ENCODE measurements at places on chromosomes 13 and 19.
A peak's percentile ranks its signal among the peaks of the same experiment; 100 is the strongest.

DNA sequence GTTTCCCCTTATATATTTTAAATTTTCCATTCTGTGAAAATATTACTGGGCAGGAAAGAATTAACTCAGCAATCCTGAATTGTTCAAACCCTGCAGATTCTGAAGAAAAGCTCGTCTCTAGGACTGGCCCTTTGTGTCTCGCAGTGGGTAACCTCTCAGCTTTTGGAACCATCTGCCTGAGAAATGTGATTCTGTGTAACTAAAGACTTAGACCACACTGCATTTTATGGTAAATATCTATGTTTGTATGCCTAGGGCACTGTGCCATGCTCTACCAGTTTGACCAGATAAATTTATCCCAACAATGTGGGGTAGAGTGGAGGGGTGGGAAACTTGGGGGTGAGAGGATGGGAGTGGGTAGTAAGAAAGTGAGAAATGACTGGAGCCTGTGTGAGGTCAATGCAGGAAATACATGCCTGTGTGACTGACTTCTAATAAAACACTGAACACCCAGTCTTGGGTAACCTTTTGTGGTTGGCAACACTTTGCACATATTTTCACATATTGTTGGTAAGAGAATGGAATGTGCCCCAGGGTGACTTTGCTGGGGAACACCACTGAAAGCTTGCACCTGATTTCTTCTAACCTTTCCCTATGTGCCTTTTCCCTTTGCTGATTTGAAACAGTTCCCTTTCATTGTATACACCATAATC, 1181.9 kb downstream of the OLFM4 start:
- no peak for DNase-seq

DNA sequence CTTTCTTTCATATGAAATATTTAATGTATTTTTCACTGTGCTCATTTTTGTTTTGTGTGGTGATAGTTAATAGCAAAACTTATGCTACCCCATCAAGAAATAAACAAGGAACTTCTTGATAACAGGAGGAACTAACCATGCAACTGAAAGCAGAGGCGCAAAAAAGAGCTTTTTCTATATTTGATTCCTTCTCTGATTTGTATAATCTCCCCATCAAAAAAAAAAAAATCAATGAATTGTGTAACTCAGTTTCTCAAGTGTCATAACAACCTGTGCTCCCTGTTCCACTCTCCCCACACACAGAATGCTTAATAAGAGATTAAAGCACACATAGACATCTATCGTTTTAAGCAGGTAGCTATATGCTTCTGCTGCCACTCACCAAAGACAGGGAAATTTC, 67.3 kb upstream of the MED4 start:
- DNase-seq: no peak

DNA sequence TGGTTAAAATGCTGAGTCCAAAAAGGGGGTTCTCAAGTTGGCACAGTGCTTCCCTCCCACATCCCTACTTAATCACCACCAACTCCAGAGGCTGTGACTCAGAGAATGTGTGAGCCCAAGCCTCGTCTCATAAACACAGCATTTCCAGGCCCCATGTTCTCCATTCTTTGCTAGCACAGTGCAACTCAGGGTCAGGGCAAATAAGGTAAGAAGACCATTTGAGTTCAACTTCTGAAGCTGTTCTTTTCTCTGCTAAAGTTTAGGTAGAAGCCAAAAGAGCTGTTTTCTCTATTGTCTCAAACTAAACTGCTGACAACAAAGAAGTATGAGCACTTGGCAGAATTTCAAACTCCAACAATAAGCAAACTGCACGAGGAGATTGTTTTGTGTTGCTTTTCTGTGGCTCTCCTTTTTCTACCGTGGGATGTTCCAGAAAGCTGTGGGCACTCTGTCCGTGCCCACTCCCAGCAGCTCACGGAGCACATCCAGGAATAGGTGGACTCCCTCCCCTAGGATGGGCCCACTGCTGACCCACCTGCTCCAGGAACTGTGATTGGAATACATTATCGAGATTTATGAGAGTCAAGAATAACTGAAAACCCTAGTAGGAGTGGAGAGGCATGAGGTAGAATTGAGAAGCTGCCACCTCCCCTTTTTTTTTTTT, 494.3 kb downstream of the COG6 start:
- DNase-seq: no peak

DNA sequence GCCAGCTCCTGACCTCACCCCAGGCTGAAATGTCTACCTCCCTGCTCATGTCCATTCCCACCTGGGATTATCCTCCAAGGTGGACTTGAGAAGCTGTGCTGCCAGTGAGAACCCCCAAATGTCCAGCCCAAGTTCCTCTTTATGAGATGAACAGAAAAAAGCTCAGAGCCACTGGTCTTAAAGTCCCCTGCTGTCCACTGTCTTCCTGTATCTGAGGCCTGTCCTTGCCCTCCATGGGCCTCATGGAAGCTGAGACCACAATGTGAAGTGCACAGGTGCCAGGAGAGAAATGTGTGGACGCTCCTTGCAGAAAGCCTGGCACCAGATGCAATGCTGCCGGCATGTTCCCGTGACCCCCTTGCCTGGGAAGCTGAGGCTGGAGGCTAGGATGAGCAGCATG, 3.3 kb upstream of the AMER2 start:
- DNase-seq: no peak

DNA sequence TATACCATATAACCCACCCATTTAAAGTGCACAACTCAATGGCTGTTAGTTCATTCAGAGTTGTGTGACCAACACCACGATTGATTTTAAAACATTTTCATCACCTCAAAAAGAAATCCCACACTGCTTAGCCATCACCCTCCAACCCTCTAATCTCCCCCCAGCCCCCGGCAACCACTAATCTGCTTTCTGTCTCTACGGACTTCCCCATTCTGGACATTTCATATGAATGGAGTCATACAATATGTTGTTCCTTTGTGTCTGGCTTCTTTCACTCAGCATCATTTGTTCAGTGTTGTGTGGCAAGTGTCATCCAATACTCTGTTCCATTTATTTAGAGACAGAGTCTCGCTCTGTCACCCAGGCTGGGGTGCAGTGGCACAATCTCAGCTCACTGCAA, 4.0 kb upstream of the PNMA8B start:
- no peak for DNase-seq

DNA sequence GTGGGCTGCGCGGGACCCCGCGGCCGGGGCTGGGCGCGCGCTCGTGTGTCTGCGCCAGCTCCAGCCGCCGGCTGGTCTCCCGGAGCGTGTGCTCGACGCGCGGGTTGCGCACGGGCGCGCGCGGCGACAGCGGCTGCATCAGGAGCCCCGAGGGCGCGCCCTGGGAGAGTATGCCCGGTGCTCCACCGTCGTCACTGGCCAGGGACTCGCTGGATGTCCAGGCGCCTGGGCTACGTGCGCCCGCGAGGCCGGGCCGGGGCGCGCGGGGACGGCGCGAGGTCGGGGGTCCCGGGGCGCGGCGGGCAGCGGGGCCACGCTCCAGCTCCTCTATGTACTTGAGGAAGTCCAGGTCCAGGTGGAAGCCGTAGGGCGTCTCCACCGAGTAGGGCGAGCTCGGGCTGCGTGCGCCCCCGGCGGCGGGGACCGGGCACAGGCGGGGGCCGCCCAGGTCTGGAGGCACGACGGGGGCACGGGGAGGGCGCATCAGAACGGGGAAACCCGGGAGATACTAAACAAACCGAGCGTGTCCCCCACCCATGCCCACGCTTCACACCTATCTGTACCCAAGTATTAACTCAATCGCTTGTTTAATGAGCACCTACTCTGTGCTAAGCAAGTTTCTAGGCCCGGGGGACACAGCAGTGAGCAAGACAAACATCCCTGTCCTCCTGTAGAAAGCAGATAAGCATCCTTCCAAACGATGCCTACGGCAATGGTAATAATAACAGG, 7.6 kb downstream of the KANK3 start:
- DNase-seq: no peak

DNA sequence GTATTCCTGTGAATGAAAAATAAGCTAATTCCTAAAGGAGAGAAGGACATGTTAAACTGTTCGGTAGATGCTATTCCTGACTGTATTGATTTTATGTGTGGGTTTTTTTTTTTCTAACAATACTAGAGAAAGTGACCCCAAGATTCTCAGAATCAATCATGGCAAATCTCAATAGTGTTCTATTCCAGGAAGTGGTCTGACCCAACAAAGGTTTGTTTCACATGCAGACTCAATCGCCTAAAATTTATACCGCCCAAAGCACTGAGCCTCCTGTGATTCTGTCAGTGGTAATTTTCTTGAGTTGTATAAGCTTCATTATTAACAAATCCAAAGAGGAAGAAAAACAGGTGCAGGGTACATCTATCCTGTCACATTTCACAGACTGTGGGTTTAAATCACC, 293.7 kb downstream of the SUCLA2 start:
- no peak for DNase-seq

GRCh38 chr19:46859637-46860124, 1.1 kb upstream of the ARHGAP35 start:
- DNase-seq: no peak

DNA sequence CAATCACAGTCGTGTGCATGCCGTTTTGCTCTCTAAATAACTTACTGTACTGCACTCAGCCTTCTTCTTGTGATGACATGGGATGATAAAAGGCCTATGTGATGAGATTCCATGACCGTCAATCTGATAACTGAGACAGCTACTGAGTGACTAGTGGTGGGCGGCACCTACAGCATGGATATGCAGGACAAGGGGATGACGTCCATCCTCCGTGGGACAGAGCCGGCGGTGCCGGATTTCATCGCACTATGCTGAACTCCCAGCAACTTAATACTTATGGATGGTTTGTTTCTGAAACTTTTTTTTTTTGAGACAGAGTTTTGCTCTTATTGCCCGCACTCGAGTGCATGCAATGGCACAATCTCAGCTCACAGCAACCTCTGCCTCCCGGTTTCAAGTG, 146.8 kb upstream of the TSHZ3 start:
- DNase-seq: no peak

DNA sequence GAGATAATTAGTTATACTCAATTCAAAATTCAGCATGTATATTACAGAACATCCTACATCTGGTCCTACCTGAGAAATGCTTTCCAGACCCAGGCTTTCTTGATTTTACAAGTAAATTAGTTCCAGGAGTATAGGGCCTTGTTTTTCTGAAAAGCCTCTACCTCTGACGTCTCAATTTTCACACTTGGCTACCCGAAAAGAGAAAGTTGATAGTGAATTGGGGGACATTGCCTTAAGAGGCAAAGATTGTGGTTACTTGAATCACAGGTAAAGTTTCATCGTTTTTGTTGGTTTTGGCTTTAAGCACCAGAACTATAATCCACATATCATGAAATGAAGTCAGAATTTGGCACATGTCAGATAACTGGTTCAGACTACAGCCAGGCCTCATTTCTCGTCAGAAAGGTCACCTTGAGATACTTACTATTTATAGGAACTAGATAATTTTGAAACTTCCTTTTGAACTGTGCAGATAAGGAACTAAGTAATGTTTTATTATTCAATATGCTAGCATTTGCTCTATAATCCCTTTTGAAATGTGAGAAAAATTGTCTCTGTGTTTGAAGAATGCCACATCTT, 30.8 kb downstream of the FAM124A start:
- DNase-seq: no peak

DNA sequence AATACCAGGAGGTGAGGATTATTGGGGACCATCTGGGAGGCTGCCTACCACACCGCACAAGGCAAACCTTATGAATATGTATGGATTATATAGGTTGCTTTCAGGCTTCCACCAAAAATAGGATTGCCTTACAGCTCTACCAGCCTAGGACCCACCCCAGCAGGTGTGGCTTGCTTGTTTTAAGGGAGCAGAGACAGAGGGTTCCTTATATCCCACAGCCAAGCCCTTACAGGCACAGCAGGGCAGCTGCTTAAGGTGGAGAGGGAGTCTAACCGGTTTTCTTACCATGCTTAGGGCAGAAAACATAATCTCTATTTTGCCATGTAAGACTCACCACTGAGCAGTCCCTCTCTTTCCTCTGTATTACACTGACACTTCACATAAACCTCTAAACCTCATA, 16.1 kb upstream of the TTYH1 start:
- DNase-seq: no peak

DNA sequence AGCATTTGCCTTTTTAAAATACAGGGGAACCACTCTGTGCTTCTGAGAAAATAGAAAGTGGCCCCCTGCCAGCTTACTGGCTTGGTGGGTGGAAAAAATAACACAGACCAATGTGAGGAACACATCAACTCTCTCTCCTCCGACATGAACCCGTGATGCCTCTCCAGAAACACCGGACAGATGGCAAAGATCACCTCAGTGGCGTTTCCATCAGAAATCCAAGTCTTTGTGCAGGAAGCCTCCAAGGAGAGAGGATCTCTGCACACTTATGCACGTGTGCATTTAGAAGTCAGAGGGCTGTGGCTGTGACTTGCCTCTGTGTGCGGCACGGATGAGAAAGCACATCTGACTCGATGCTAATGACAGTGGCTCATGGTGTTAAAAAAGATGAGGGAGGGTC, 112.3 kb upstream of the KLF12 start:
- no peak for DNase-seq

GRCh38 chr13:59458908-59459579, 704.7 kb downstream of the DIAPH3 start:
- no peak for DNase-seq

- DNase-seq: no peak
These were observed 241.9 kb downstream of the UQCRFS1 start for GRCh38 chr19:28971049-28971448.

- no peak for DNase-seq
These were observed 2.1 kb upstream of the UTP14C start for GRCh38 chr13:52022356-52022755.

DNA sequence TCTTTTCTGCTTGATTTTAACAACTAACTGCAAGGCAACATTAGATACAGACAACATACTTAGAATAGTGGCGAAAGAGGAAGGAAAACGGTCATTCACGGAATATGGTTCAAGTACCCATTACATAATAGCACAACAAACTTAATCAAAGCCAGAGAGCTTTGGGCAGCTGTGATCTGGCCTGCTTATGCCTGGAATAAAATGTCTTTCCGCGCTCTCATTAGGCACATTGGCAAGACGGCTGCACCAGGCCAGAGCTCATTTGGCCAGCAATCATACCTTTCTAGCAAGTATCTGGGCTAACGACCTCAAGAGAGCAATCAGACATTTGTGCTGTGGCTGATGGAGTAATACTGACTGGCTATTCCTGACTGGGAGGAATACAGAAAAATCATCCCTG, 112.8 kb downstream of the NALCN start:
- DNase-seq: peak; percentile 30

GRCh38 chr13:112905990-112906641, 62.9 kb upstream of the MCF2L start:
- DNase-seq: no peak

DNA sequence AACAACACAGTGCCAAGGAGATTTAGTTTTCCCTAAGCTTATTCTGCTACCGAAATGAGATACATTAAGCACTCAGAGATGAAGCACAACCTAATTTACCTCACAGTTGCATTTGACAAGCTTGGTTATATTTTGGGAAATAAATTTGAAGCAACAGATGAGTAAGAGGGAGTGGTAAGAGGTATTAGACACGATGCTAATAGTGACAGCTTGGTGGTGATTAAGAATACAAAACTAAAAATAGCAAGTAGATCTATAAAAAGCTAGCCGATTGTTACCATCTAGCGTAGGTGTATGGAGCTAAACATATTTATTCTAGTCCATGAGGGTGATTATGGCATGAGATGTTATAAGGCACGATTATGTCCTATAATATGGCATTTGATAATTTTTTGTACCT, 208.5 kb downstream of the PCCA start:
- no peak for DNase-seq

- no peak for DNase-seq
These were observed 3.9 kb downstream of the SIX5 start for GRCh38 chr19:45764945-45765701.
